ENCODE measurements at places on chromosomes 5 and 9.
A peak's percentile ranks its signal among the peaks of the same experiment; 100 is the strongest.

GRCh38 chr5:33980030-33980429 lies 4.5 kb downstream of the SLC45A2 start:
- no peak for DNase-seq

- no peak for DNase-seq
Measured at GRCh38 chr5:43563321-43563720, 6.4 kb upstream of the PAIP1 start.

- DNase-seq, result no peak
Measured at GRCh38 chr9:78590068-78590467, 293.1 kb downstream of the PSAT1 start.

- DNase-seq, result no peak
Measured at GRCh38 chr5:160289721-160290120, 22.6 kb downstream of the CCNJL start.

- DNase-seq, result no peak
Measured at GRCh38 chr9:119951591-119951990, 582.4 kb upstream of the BRINP1 start.

DNA sequence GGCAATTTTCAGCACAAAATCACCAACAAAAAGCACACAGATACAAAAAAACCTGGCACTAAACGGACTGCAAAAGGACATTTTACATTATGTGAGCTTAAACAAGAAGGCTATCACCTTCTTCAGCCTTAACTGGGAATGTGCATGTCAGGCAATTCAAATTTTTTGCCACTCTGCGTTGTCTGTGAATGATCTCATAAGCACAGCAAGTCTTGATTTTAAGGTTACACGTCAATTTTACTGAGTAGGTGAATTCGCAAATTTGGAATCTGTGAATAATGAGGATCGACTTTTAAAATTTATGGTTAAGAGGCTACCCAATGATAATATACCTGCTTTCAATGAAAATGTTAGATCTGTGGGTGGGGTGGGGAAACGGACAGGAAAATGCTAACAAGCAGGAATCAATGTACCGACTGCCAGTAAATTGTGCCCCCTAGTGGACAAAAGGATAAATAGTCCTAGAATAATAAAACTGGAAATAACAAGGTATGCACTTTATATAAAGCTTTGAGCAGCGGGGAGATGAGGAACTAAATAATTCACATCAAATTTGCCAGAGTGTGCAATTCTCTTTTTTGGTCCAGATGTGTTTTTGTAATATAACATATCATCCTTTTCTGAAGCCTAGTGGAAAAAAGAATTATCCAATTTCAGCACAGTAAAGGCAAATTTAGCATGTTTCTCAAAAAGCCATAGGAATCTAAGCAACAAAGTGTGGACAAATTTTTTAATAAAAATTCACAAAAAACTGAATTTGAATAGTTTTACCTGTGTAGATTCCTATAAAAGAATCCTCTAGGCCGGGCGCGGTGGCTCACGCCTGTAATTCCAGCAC lies 20.5 kb downstream of the EQTN start:
- peak; percentile 49 for DNase-seq
